H7 (cell line): ENCODE measurements at places on chromosomes 5 and 9. TPM values are rescaled to one million over a fixed set of nuclear protein-coding genes. Genes with fewer than 3 reads are reported as not detected.

SNAPC3 gene
- total RNA-seq = 29.5 and 36.9 TPM in 2 replicates

PCDHGC4 gene
- 9.9 and 12.5 TPM in 2 replicates for total RNA-seq

SMIM33 gene
- total RNA-seq = not detected in 2 replicates

GABBR2 gene
- 0.52 and 0.66 TPM in 2 replicates for total RNA-seq

ADAMTSL2 gene
- total RNA-seq = 0.42 and 0.70 TPM in 2 replicates

CDKN2B gene
- 0.76 TPM in 1 of 2 replicates, not detected in the other for total RNA-seq

JAKMIP2 gene
- total RNA-seq = 0.94 and 1.7 TPM in 2 replicates

OTULINL gene
- total RNA-seq = 2.7 and 3.3 TPM in 2 replicates

CRB2 gene
- total RNA-seq = 1.6 and 1.7 TPM in 2 replicates

TNFSF8 gene
- not detected in 2 replicates for total RNA-seq

UBE2QL1 gene
- total RNA-seq = 0.17 and 0.52 TPM in 2 replicates

MARCOL gene
- total RNA-seq = not detected in 2 replicates

ERGIC1 gene
- 97.7 and 102 TPM in 2 replicates for total RNA-seq

SPINK4 gene
- not detected in 2 replicates for total RNA-seq

CDC25C gene
- 36.0 and 38.7 TPM in 2 replicates for total RNA-seq

IL5 gene
- total RNA-seq = not detected in 2 replicates

DMRTA1 gene
- 3.4 and 4.0 TPM in 2 replicates for total RNA-seq

SRP19 gene
- total RNA-seq = 57.6 and 72.7 TPM in 2 replicates

PRDM12 gene
- total RNA-seq = 0.11 and 0.31 TPM in 2 replicates

LTC4S gene
- total RNA-seq = 0.67 and 5.1 TPM in 2 replicates

CER1 gene
- 197 and 1,033 TPM in 2 replicates for total RNA-seq

PDZD2 gene
- total RNA-seq = 2.1 and 3.6 TPM in 2 replicates

SEC24A gene
- total RNA-seq = 19.7 and 27.2 TPM in 2 replicates

FST gene
- 15.9 and 20.8 TPM in 2 replicates for total RNA-seq

IGFBPL1 gene
- 86.4 and 92.1 TPM in 2 replicates for total RNA-seq

PLCXD3 gene
- total RNA-seq = 0.18 and 0.38 TPM in 2 replicates

POU4F3 gene
- 0.28 TPM in 1 of 2 replicates, not detected in the other for total RNA-seq

PPP3R2 gene
- total RNA-seq = not detected in 2 replicates

DMRT3 gene
- not detected in 2 replicates for total RNA-seq

TRIP13 gene
- 60.3 and 63.0 TPM in 2 replicates for total RNA-seq

MEIKIN gene
- total RNA-seq = not detected in 2 replicates

PCDHGA7 gene
- not detected in 2 replicates for total RNA-seq

SLC45A2 gene
- 0.14 TPM in 1 of 2 replicates, not detected in the other for total RNA-seq

CCDC192 gene
- total RNA-seq = 0.24 and 1.1 TPM in 2 replicates

SPARC gene
- total RNA-seq = 419 and 483 TPM in 2 replicates

GDA gene
- 3.1 and 3.3 TPM in 2 replicates for total RNA-seq

TCF7 gene
- 2.4 and 3.7 TPM in 2 replicates for total RNA-seq

NSMF gene
- 37.9 and 39.0 TPM in 2 replicates for total RNA-seq

GRXCR2 gene
- total RNA-seq = not detected in 2 replicates

PCDHB14 gene
- total RNA-seq = 0.10 and 0.26 TPM in 2 replicates

C7 gene
- total RNA-seq = 0.07 and 0.87 TPM in 2 replicates
